ENCODE measurements at places on chromosomes 1 and 21.

GRCh38 chr1:8239306-8240023, 78.4 kb upstream of the SLC45A1 start:
- no peak for DNase-seq

GRCh38 chr1:175000697-175001187, 995 bp downstream of the CACYBP start:
- DNase-seq = no peak

GRCh38 chr1:154925335-154926170, 11.0 kb downstream of the PMVK start:
- DNase-seq = no peak

GRCh38 chr1:226722240-226722900, 16.7 kb downstream of the ITPKB start:
- no peak for DNase-seq

DNA sequence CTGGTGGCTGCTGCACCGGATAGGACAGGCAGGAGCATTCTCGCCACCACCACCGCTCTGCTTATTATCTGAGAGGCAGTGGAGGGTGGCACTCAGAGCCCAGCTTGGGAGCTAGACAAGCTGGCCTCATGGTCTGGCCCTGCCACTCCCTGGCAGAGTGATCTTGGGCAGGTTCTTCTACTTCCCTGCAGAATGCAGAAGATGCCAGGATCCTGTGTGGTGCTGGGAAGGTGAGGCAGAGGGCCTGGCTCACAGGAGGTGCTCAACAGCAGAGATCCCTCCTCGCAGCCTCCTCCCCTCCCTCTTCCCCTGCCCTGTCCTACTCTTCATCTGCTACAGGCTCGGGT, 60.4 kb downstream of the ARHGEF10L start:
- DNase-seq = no peak

GRCh38 chr1:155062702-155063411, 683 bp upstream of the EFNA4 start:
- peak; percentile 72 for DNase-seq

DNA sequence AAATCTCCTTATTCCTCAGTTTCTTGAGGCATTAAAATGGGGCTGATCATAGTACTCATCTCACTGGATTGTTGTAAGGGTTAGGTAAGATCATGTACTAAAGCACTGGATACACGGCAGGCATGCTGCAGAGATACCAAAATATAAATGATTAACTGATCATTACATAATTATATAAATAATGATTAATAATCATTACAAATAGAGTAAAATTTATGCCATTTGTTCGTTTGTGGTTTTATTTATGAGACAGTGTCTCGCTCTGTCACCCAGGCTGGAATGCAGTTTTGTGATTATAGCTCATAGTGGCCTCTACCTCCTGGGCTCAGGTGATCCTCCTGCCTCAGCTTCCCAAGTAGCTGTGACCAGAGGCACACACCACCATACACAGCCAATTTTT, 140.7 kb downstream of the HHAT start:
- DNase-seq = no peak

- DNase-seq = no peak
Observed at GRCh38 chr1:240086726-240087125, 5.0 kb upstream of the FMN2 start.

DNA sequence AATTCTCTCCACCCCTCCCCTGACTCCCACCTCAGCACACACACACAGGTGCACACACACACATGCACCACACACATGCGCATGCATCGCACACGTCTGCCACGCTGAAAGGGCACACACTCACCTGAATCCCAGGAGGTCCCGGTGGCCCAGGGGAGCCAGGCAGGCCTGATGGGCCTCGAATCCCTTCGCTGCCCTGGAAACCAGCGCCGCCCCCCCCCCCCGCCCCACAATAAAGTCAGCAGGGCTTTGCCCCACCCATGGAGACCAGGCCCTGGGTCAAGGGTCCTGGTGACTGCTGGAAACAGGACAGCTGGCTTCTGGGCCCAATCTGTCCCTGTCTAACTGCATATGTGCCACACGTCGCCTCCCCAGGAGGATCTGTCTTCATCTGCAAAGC, 17.8 kb upstream of the PEF1 start:
- no peak for DNase-seq

DNA sequence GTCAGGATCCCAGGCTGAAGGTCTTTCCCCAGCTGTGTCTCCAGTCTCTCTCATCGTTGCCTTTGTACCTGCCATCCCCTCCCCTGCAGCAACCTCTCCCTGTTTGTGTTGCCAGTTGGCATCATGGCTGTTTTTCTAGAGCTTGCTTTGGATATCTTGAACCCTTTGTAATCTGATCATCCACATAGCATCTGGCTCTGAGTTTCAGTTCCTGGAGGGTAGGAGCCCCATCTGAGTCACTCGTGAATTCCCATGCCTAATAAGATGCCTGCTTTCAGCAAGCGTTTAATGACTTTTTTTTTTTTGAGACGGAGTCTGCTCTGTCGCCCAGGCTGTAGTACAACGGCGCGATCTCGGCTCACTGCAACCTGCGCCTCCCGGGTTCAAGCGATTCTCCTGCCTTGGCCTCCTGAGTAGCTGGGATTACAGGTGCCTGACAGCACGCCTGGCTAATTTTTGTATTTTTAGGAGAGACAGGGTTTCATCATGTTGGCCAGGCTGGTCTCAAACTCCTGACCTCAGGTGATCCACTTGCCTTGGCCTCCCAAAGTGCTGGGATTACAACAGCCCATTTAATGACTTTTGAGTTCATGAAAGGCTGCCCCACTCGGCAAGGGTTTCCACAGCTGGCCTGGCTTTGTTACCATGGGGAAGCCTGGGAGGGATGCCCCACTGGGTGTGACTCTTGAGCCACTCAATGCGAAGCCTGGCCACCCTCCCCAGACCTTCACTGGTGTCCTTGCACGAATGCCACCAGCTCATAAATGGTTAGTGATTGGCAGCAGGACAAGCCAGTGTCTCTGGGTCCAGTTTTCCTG, 11.9 kb downstream of the ALPL start:
- no peak for DNase-seq

GRCh38 chr1:243996223-243996622, 54.9 kb upstream of the ZBTB18 start:
- no peak for DNase-seq

GRCh38 chr1:178768423-178768822, 43.4 kb downstream of the RALGPS2 start:
- no peak for DNase-seq

- no peak for DNase-seq
Observed at GRCh38 chr1:66557157-66557556, 23.2 kb downstream of the SGIP1 start.

- DNase-seq = no peak
Observed at GRCh38 chr1:166695115-166695514, 144.2 kb upstream of the POGK start.

DNA sequence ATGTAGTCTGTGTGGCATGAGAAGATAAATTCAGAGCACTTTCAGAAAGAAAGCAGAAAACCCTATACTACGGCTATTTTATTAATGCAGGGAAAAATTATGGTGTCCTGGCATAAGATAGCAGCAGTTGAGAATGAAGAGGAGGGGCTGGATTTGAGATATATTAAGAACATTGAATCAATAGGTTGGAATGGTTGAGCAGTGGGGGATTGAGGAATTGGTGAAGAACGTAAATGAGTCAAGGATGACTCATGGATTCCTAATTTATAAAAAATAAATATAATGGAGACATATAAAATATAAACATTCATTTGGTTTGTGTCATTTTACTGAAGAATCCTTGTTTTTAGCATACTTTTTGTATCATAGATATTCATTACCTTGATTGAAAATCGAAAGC, 234.3 kb upstream of the ADAMTS5 start:
- DNase-seq = no peak

- DNase-seq = no peak
Observed at GRCh38 chr1:20703124-20703756, 14.6 kb downstream of the KIF17 start.

GRCh38 chr1:184930645-184931044, 43.7 kb downstream of the NIBAN1 start:
- DNase-seq = no peak

GRCh38 chr1:201531551-201532425, 7.1 kb upstream of the NAV1 start:
- DNase-seq = no peak

DNA sequence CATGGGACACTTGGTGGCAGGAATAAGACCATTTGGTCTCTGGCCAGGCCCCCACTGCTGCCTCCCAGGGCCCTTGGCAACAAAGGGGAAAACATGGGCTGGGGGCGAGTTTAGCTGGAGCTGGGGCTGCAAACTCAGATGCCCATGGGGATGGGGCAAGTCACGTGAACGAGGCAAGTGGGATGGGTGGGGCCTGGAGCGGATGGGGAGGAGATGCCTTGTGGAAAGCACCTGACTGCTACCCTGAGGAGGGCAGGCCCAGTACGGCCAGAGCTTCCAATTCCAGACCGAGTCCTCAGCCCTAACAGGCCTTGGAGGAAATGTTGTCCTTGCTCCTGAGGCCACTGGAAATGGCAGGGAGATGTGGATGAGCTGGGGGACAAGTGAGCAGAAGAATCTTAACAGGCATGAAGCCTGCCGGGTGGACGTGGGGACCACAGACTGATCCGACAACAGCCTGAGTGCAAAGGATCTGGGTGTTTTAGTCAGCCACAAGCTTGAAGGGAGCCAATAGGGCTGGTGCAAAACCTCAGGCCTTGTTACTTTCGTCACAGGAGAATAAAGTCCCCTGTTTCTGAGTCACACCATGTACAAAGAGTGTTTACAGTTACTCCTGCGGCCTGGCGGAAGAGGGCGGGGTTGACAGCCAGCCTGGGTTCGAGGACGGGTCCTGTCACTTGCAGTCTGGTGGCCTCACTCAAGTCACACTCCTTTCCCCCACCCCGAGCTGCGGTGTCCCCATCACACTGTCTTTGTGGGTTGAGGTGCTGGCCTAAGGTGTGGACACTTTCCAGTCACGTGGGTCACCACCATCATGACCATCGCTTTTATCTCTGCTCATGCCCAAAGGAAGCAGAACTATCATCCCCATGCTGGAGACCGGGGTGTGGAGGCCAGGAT, 19.1 kb downstream of the RUNX3 start:
- DNase-seq = peak; percentile 91

GRCh38 chr1:121516234-121516967, 331.6 kb downstream of the SRGAP2C start:
- DNase-seq = peak; percentile 43

GRCh38 chr1:45723248-45723930, 27.1 kb downstream of the IPP start:
- DNase-seq = no peak

- no peak for DNase-seq
Observed at GRCh38 chr1:155175927-155176371, 2.3 kb downstream of the TRIM46 start.

DNA sequence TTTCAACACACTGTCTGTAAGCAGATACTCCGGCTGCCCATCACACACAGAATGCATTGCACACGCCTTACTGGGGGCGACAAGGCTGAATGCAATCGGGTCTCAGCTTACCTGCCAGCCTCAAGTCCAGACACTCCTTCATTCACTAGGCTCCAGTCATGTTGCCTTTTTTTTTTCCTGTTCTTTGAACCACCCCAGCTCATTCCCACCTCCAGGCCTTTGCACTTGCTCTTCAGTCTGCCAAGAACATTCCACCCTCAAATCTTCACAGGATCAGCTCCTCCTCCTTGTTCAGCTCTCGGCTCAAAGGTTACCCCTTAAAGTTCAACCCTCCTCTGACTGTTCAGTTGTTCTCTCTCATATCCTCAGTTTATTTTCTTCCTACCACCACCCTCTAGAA, 181.9 kb upstream of the ESRRG start:
- DNase-seq = no peak

GRCh38 chr1:42922687-42923366, 35.8 kb downstream of the SLC2A1 start:
- DNase-seq = peak; percentile 74

GRCh38 chr1:51663105-51663504, 46.2 kb downstream of the OSBPL9 start:
- no peak for DNase-seq

GRCh38 chr1:182770232-182770631, 19.3 kb upstream of the NPL start:
- no peak for DNase-seq

- no peak for DNase-seq
Observed at GRCh38 chr1:15680561-15681348, 3.4 kb upstream of the PLEKHM2 start.

GRCh38 chr1:221439747-221440501, 302.0 kb downstream of the DUSP10 start:
- peak; percentile 26 for DNase-seq

DNA sequence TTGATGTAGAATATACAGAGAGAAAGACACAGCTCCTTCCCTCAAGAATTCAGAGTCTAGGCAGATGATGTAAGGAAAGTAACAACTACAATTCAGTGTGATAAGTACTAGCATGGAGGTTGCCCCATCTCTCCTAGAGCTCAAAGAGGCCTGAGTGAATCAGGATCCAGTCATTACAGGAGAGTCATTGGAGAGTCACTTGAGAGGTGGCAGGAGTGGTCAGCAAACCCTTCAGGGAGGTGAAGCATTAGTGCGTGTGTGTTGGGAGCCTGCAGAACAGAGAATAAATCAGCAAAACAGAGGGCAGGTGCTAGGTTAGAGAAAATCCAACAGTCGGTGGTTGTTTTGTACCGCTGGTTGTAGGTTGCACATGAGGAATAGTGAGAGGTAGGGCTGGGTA, 46.1 kb downstream of the GRIK1 start:
- no peak for DNase-seq

DNA sequence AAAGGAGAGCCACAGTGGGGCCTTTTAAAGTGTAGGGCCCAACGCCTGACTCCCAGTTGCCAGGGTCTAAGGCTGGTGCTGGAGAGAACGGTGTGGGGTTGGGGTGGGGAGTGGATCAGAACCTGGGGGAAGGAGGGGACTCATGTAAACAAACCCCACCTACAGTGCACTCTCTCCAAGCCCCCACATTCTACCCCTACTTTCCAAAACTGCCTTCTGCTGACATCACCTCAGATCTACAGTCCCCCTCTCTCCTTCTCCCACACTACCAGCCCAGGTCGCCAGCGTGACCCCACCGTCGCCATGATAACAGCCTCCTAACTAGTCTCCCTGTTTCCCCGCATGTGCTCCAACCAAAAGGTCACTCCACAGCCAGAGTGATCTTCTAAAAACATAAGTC, 26.6 kb downstream of the TNNT2 start:
- no peak for DNase-seq

DNA sequence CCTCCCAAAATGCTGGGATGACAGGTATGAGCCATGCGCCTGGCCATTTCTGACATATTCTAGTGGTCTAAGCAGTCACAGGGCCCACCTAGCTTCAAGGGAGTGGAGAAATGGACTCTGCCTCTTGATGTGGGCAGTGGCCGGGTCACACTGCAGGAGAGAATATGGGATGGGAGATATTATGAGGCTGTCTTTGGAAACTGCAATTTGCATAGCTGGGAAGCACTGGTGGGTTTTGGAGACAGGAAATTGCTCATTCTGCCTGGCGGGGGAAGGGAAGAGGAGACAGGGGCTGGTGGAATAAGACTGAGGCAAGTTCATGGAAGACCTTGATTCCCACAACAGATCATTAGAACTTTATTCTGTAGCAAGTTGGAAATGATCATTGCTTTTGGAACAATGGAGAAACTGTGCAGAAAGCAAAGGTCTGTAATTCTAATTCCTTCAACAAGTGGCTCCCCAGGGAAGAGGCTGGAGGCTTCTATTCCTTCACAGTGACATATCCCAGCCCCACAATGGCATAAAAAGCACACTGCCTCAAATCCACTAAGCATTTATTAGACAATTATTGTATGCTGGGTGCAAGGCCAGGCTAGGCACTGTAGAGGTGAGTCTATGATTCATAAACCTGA, 10.5 kb downstream of the NCMAP start:
- DNase-seq = no peak

GRCh38 chr1:77850082-77850481, 38.3 kb upstream of the NEXN start:
- no peak for DNase-seq

All from CD4-positive, alpha-beta T cell treated with Interleukin-15 for 1 hour (primary cell).